ENCODE measurements at places on chromosomes 6 and 20.

GRCh38 chr6:74145931-74146330 is 449.9 kb downstream of the CD109 start:
- no peak for DNase-seq

GRCh38 chr6:145498425-145498824 is 236.9 kb downstream of the EPM2A start:
- DNase-seq = no peak

DNA sequence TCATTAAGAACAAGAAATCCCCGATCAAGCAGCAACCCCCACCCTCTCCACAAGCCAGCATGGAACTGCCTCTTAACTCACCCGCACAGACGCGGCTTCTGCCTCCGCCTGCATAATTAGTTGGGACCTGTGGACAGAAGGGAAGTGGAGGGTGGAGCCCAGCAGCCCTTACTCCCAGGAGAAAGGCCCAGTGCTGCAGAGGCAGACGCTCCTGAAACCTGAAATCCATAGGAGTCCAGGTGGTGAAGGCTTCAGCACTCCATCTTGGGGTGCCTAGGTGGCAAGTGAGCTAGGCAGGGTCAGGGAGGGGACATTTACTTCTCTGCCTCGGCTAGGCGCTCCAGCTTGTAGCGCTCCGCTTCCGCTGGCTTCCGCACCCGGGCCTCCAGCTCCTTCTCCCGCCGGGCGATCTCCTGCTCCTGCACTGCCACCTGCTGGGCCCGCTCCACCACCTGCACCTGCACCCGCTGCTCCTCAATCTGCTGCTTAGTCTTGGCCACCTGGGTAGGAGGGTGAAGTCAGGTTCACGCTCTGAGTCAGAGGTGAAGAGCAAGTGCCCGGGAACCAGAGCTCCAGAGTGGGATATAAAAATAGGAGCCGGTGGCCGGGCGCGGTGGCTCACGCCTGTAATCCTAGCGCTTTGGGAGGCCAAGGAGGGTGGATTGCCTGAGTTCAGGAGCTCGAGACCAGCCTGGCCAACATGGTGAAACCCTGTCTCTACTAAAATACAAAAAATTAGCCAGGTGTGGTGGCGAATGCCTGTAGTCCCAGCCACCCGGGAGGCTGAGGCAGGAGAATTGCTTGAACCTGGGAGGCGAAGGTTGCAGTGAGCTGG is 10.7 kb downstream of the TUBB start:
- DNase-seq = peak; percentile 88

GRCh38 chr20:23147647-23147963 is 61.5 kb upstream of the CD93 start:
- DNase-seq = no peak

GRCh38 chr6:19417713-19418112 is 419.5 kb upstream of the ID4 start:
- no peak for DNase-seq

Measured in upper lobe of left lung (tissue), 6 donors.